LoVo (cell line): ENCODE measurements at places on chromosomes 3 and 15.

DNA sequence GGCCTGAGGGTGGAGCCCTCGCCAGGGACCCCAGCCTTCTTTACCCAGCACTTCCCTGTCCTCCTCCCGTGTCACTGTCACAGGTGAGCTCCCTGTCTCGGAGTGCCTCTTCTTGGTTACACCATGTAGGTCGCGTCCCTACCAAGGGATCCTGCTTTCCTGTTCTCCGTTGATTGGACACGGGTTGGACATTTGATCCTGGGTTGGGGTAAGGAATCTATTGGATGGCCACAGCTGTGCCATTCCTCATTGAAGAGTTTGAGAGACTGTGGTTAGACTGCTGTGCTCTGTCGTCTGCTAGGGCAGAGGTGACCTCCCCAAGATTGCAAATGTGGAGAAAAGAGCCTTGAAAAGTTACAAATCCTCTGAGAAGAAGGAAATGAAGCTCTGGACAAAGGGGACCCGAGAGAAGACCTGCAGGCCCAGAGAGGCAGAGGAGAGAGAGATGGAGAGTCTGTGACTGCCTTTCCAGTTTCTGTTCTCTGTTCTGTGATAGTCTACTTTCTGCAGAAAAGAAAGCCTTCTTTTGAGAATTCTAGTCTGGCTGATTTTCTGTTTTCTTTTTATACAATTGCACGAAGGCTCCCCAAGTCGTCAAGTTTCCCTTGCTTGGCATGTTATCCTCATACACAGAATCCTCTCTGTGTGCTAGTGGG is 325.7 kb upstream of the RGMA start:
- no peak for DNase-seq

- no peak for DNase-seq
These were observed 53.4 kb downstream of the GSK3B start for GRCh38 chr3:120040813-120041377.

GRCh38 chr15:80801891-80802680 is 22.9 kb downstream of the CEMIP start:
- no peak for DNase-seq

- no peak for DNase-seq
These were observed 7.2 kb downstream of the HERC1 start for GRCh38 chr15:63826528-63826927.

DNA sequence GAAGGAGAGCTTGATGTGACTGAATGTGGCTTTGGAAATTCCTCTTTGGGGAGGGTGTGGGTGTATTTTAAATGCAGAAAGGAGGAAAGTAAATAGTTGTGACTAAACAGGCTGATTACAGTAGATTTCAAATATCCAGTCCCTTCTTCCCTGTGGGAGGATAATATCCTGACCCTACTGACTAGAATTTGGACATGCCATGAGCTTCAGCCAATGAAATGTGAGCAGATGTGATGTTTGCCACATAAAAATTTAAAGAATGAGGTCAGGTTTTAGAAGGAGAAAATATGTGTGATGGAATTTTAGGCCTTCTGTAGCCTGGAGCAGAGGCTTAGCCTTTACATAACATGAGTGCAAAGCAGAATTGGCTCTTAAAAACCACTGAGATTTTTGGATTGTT is 1218.9 kb downstream of the ROBO2 start:
- no peak for DNase-seq

DNA sequence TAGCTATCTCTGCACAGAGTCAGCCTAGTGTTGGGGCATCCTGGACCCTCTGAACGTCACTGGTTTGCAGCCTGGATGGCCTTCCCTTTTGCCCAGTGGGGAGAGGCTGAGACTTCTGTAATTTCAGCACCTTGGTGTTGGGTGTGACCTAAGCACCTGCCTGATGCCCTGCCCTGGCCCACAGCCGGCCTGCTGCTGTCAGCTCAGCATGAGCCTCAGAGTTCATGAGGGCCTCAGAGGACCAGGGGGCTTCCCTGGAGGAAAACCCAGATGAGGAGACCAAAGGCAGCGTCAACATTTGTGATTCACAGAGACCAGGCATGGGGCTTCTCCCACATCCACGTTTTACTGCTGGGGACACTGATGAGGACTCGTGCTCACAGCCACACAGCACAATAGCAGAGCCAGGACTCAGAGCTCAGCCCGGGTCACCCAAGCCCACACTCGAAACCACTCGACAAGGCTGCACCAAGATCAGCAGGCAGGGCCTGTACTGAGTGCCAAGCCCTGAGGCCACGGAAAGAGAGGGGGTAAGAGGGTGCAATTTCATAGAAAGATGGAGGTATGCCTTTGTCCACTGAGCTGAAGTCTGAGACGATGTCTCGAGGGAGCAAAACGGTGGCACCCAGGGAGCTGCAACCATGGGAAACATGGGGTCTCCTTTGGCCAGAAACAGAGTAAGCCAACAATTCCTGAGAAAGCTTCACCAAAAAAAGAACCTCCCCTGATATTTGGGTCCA is 9.9 kb upstream of the GP9 start:
- no peak for DNase-seq

- peak; percentile 56 for DNase-seq
These were observed 20.7 kb upstream of the FEM1B start for GRCh38 chr15:68256675-68257450.

DNA sequence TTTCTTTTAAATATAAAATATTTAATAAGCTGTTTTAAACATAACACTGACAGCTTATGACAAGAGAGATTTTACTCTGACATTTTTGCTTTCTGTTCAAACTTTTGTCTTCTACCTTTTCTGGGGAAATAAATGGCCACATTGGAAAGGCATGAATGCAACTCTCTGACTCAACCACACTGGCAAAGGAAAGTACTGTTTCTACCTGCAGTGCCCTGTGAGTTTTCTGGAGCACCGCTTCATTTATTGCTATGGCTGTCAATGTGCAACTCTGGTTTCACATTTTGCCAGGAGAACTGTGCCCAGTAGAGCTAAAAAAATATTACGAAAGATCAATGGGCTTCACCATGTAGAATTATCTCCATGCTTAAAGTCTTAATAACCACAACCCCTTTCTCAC is 15.1 kb downstream of the PDZRN3 start:
- no peak for DNase-seq

DNA sequence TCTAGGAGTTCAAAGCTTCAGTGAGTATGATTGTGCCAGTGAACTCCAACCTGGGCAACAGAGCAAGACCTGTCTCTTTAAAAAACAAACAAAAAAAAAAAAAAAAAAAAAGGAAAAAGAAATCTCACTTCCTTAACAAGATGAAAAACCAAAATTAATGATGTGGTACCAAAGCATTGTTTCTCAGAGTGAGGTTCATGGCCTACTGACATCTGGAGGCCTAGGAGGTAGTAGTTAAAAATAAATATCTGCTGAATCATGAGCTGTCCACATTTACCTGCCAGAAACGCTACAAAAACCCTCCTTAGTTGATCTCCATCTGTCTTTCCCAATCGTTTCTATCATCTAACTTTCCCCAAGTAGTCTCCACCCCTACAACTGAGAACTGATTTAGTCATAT is 51.2 kb downstream of the EPHA6 start:
- DNase-seq = no peak

DNA sequence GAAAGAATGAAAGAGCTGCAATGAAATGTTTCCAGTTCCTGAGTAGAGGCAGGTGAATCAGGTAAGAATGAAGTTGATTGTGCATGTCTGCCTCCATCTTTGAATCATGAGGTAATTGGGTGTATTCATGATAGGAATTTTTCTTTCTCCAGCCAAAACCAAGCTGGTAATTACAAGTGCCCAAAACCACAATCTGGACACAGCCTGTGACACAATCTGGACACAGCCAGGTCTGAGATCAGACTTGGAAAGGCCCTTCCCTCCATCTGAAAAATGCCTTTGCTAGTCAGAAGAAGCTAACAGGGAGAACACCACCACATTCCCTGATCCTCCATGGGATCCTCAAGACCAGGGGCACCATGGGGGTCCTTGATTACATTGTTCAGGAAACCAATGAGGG is 338.5 kb upstream of the THBS1 start:
- DNase-seq = peak; percentile 38

DNA sequence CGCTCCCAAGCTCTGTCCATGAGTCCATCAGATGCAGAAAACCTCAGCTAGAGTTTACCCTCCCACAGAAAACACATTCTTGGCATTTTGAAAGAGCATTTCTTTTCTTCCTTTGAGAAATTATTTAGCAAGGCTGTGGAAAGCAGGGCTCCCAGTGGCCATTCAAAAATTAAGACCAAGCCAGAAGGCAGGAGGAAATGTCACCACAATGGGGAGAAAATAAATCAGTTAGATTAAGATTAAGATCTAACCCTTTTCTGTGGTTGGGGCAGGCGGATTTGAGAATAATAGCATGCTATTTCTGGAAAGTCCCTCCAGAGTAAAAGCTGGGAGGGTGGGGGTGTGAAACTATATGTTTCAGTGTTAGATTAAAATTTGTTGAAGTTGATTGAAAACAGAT is 20.2 kb downstream of the LRIG1 start:
- DNase-seq = no peak

DNA sequence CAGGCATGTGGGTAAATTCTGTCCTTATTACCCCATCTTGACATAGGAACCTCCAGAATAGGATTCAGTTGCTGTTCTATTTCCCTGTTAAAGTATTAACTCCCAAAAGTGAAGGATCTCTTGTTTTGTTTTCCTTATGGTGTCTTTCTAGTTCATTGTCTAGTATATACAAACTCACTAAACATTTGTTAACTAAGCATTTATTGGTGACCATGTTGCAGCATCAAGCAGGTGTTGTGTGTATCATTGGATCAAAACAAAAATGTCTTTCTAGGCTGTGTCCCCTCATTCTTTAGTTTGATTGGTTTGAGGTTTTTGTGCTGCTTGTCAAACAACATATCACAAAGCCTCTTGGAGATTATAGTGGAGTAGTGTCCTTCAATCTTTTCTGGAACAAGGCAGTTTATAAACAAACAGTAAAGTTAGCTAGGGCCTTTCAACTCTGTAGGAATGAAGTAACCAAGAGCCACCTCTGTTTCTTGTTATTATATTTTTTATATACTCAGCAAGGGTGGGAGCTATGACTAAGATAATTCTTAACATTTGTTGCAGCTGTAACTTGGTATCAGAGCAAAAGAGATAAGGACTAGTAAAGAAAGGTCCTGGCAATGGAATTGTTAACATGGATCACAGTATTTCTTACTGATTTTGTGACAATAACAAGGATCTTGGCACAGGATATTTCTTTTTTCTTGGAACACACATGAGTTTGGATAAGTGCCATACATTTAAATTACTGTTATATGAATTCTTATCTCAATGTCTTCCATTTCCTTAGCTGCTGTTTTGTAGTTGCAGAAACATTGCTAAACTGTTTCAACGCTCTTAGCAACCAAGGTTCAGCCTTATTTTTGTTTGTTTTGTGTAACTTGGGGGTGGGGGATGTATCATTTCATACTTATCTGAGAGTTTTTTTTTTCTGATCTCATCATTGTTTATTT is 49.3 kb downstream of the TMOD3 start:
- DNase-seq = peak; percentile 65

DNA sequence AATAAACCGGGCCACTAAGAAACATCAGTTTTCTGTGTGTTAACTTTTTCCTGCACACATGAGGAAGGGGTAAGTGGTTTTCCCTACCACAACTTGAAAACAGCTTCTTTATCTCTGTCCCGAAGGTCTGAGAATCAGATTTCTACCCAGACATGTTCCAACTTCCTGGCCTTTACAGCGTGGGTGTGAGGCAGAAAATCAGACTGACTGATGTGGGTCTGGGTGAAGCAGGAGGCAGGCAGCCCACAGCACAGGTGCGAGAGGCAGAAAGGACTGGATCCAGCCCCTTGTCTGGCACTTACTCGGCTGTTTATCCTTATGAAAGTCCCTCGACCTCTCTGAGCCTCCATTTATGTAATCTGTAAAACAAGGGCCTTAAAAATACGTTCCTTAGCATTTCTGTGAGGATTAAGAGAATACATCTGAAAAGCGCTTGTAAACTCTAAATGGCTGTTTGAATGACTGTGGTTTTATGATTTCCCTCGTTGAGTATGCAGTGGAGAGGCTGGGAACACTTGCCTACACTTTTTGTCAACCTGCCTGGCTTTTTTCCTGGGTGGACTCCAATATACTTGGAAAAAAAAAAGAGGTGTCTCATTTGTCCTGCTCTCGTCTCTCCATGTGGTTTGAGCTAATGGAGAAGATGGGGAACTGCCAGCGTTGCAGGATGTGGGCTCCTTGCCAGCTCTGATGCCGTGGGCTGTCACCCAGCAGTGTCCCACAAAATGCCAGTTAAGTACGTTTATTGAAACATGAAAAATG is 3.1 kb downstream of the AGBL1 start:
- no peak for DNase-seq

GRCh38 chr15:35444557-35445204 is 101.3 kb downstream of the DPH6 start:
- peak; percentile 54 for DNase-seq

DNA sequence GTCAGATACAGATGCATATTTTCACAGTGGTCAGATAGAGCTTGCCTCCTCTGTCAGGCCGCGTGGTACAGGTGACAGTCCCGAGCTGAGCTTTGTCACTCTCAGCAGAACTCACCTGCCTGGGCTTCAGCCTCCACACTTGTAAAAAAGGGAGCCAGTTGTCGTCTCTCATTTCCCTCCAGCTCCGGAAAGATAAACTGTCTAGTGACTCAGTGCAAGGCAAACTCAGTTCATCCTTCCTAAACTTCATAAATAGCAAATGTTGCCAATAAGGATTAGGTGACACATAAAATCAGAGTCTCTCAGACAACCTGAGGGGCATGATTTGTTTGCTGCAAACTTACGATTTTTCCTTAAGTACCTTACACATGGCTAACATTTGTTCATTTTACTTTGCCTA is 116.8 kb downstream of the GABRB3 start:
- DNase-seq = no peak

GRCh38 chr15:22861161-22861560 is 22.7 kb downstream of the NIPA2 start:
- no peak for DNase-seq

DNA sequence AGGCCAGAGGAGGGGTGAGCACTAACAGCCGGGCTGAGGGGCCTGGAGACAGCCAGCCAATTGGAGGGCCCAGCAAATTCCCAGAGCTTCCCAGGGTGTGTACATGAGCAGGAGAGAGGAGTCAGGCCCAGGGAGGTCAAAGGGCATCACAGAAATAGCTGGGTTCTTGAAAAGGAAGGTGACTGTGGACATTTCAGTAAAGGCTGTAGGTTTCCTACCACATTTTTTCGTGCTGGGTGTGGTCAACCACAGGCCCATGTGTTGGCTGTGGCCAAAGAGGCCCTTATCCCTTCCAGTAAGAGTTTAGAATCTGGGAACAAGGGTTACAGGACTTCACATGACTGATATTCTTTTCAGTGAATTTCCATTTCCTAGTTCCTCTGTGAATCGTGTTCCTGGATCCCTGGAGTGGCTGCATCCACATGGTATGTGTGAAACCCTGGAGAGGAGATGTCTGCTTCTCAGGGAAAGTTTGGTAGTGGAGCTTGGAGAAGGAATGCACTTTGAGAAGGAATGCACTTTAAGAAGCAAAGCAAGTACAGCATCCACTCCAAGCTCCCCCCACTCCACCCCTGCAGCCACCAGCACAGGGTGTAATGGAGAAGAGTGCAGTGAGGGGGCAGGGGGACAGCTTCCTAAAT is 73.2 kb upstream of the HEG1 start:
- peak; percentile 26 for DNase-seq

- no peak for DNase-seq
These were observed 569 bp downstream of the HIGD2B start for GRCh38 chr15:72685301-72685924.
